ENCODE measurements at places on chromosomes 7 and 10. TPM values are rescaled to one million over a fixed set of nuclear protein-coding genes. Genes with fewer than 3 reads are reported as not detected.

KIF11 gene
- total RNA-seq: 7.9 TPM

- no peak overlapping the region for H3K27ac ChIP-seq
- DNase-seq: no peak
- peak overlapping the region; percentile 91 for H3K4me3 ChIP-seq
- no peaks in the 10 kb centered on the region for H3K27me3 ChIP-seq
- H3K36me3 ChIP-seq: no peaks in the 10 kb centered on the region
- H3K4me1 ChIP-seq: peaks cover 24% of the 10 kb centered on the region
These were observed 1.5 kb downstream of the YME1L1 start for GRCh38 chr10:27152687-27153086.

SFXN4 gene
- total RNA-seq: 27.2 TPM

ADRB1 gene
- 1.0 TPM for total RNA-seq

- no peaks in the 10 kb centered on the region for H3K36me3 ChIP-seq
- H3K27me3 ChIP-seq: no peaks in the 10 kb centered on the region
- H3K4me3 ChIP-seq: no peak overlapping the region
- H3K4me1 ChIP-seq: peaks cover 17% of the 10 kb centered on the region
These were observed 61.2 kb downstream of the DNAJB6 start for GRCh38 chr7:157397731-157398691.

DNA sequence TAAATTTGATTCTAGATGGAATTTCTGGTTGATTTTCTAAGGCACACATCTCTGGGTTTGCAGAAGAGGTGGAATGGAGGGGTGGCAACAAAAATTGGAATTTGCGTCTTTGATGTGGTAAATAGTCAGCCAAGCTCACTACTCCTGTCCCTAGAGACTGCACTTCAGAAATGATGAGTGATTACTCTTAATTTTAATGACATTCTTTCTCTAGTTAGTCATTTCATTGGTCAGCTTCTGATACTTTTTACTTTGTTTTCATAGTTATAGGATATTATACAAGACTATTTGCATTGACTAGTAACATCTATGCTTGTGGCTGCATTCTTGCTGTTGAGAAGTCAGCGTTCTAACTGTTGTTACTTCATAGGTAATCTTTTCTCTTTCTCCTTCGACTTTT lies 658.3 kb downstream of the SUGCT start:
- H3K27me3 ChIP-seq: no peaks in the 10 kb centered on the region
- H3K4me1 ChIP-seq: no peaks in the 10 kb centered on the region
- H3K36me3 ChIP-seq: no peaks in the 10 kb centered on the region
- H3K4me3 ChIP-seq: no peak overlapping the region
- no peak for DNase-seq

DNA sequence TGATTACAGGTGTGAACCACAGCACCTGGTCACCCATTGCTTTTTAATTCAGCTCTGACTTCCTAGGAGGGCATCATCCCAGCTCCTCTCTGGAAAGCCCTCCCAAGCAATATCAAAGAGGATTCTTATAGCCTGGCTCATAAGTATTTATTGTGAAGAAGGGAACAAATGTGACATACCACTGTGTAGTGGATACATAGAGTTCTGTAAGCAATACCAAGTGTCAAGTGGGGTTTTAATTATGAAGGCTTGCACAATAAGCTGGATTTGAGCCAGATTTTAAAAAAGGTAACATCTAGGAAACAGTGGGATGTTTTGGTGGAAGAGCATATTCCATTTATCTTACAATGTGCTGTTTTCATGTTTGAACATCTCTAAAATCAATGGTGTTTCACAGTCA lies 19.0 kb upstream of the PRTFDC1 start:
- no peaks in the 10 kb centered on the region for H3K27me3 ChIP-seq
- H3K4me3 ChIP-seq: no peak overlapping the region
- H3K27ac ChIP-seq: no peak overlapping the region
- H3K36me3 ChIP-seq: no peaks in the 10 kb centered on the region

GRCh38 chr10:104308439-104308903 lies 29.8 kb downstream of the ITPRIP start:
- no peak for DNase-seq
- no peak overlapping the region for H3K4me3 ChIP-seq
- H3K27ac ChIP-seq: no peak overlapping the region
- no peaks in the 10 kb centered on the region for H3K4me1 ChIP-seq
- no peaks in the 10 kb centered on the region for H3K27me3 ChIP-seq
- no peaks in the 10 kb centered on the region for H3K36me3 ChIP-seq

GRCh38 chr7:1321411-1322239 lies 89.0 kb downstream of the UNCX start:
- no peaks in the 10 kb centered on the region for H3K27me3 ChIP-seq
- H3K36me3 ChIP-seq: no peaks in the 10 kb centered on the region
- no peak for DNase-seq
- no peak overlapping the region for H3K4me3 ChIP-seq
- H3K4me1 ChIP-seq: no peaks in the 10 kb centered on the region

GRCh38 chr7:125775317-125775716 lies 845.7 kb upstream of the POT1 start:
- H3K36me3 ChIP-seq: no peaks in the 10 kb centered on the region
- H3K4me3 ChIP-seq: no peak overlapping the region
- no peaks in the 10 kb centered on the region for H3K27me3 ChIP-seq
- H3K4me1 ChIP-seq: no peaks in the 10 kb centered on the region

DNA sequence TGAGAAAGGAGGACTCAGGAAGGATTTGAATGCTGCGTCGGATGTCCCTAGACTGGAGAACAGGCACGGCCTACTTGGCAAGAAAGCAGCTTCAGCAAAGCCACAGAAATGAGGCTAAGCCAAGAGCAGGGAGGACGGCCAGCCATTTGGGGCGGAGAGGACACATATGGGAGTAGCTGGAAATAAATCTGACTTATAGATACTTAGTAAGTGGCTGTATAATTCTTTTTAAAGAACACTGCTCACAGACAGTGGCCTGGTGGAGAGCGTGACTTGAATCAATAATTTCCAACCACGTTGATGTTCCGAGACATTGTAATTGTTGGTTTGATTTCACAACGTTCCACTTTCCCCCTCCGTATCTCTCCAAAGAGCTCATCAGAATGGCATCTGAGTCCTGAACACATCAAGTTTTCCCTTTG lies 67.7 kb upstream of the JCAD start:
- DNase-seq: peak; percentile 23
- H3K27me3 ChIP-seq: no peaks in the 10 kb centered on the region
- no peaks in the 10 kb centered on the region for H3K4me1 ChIP-seq

ST8SIA6 gene
- 0.24 TPM for total RNA-seq

DNA sequence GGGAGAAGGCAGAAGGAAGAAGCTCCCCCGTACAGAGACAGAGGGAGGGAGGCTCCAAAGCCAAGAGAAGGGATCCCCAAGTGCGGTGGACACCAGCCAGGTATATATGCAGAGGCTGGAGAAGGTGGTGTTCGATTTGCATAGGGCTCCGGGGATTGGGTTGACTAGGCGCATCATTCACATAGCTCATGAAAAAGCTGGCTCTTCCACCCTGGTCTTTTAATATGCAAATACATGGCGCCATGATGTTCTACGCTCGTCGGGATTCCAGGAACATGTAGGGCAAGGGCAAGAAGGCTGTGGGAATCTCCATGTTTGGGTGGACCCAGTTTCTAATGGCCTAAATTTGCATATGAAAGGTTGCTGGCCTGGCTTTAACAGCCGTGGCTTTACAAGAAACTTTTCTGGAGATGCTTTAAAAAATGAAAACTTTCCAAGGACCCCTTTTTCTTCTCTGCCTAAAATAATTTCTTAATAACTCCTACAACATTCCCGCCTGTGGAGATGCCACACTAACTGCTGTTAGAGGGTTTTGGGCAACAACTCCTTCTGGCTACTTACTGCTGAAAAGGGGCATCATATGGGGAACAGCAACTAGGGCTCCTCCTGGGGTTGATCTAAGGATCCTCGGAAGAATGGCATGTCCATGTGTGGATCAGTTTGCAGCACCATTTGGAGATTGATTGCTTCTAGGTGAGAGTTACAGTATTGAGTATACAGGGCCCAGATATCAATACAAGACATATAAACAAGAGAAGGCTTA lies 28.3 kb downstream of the C1GALT1 start:
- no peak for DNase-seq
- no peaks in the 10 kb centered on the region for H3K27me3 ChIP-seq
- H3K27ac ChIP-seq: no peak overlapping the region
- H3K4me1 ChIP-seq: no peaks in the 10 kb centered on the region

MORN4 gene
- 8.5 TPM for total RNA-seq

MPP7 gene
- 8.4 TPM for total RNA-seq

JAKMIP3 gene
- 0.32 TPM for total RNA-seq

- no peaks in the 10 kb centered on the region for H3K36me3 ChIP-seq
- no peaks in the 10 kb centered on the region for H3K27me3 ChIP-seq
- no peaks in the 10 kb centered on the region for H3K4me1 ChIP-seq
These were observed 66.9 kb downstream of the SEMA3C start for GRCh38 chr7:80851896-80852476.
